NCI-H146 (cell line): ENCODE measurements at places on chromosomes 4 and X.

GRCh38 chr4:186946682-186947294 is 223.1 kb upstream of the FAT1 start:
- DNase-seq: no peak

DNA sequence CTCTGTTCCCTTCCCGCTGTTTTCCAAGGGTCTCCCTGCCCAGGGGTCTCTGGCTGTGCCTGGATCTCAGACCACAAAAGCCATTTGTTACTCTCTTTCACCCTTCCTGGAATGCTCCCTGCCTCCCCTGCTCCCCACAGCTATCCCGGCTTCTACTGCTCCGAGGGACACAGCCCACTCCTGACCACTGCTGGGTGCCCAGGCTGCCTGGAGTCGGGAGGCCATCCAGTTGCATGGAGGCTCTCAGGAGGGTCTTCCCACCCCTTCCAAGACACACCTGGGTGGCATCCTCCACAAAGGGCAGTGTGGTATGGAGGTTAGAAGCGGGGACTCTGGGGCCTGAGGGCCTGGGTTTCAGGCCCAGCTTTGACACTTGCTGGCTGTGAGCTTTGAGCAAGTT is 101.1 kb downstream of the PPP2R2C start:
- no peak for DNase-seq

DNA sequence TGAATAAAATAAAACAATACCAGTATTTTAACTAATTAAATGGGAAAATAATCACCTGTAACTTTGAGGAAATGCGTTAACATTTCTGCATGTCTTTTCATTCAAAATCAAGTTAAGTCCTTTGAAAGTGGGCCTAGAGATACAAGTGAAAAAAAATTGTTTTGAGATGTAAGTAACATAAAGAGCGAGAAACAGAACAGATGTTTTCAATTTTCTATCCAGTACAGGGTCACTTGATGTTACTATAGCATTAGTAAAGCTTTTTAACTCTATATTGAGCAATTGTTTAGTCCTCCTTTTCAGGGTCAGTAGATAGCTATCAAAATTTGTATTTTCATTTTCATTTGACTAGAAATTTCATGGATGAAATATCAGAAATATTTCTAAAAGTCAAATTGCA is 761.4 kb downstream of the CCSER1 start:
- no peak for DNase-seq

GRCh38 chrX:7077241-7078230 is 70.0 kb upstream of the STS start:
- DNase-seq: no peak

DNA sequence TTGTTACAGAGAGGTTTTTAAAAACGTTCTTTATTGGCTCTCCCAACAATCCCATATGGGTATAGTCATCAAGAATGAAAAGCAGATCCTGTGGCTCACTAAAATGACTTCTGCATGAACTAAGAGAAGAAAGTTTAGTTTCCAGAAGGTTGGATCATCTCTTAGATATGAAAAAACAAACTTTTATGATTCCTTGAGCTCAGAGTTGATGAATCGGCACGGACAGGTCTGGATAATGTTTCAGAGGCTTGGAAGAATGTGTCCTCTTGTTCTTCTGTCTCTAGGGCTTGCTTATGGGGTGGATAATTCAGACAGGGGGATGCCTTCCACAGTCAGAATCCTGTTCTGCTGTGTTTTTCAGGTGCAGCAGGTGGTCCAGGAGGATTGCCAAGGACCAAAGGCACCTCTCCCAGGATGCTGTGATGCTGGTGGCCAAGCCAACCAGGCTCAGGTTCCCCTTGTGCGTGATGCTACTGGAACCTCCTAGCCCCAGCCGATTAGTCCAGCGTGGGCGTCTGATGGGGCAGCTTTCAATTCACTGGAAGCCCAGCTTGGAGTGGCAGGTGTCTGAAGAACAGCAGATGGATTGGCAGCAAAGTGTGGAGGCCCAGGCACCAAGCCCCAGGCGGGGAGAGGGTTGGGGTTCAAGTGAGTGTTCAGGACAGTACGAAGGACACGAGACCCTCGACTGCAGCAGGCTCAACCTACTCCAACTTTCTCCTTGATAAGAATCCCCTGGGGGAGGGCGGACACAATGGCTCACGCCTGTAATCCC is 30.3 kb downstream of the CCKAR start:
- DNase-seq: no peak

- DNase-seq: no peak
Measured at GRCh38 chrX:98380106-98380505, 1496.4 kb downstream of the RPA4 start.

DNA sequence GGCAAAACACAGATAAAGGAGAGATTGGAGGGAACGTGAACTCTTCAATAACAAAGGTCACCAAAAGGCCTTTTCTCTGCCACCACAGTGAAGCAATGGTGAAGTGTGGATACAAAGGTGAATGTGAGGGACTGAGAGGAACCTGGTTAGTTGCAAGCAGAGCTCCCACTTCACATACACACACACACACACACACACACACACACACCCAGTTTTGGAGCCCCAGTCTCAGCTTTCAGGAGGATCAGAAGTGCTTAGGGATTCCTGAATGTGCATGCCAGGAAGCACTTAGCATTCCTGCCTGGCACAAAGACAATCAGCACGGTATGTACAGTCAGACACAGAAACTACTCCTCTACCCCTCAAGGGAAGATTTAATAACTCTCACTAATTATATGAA is 71.5 kb downstream of the ARHGEF9 start:
- no peak for DNase-seq

GRCh38 chr4:101670897-101671296 is 119.6 kb upstream of the BANK1 start:
- no peak for DNase-seq

- DNase-seq: no peak
Measured at GRCh38 chrX:11346121-11346682, 53.0 kb downstream of the AMELX start.

DNA sequence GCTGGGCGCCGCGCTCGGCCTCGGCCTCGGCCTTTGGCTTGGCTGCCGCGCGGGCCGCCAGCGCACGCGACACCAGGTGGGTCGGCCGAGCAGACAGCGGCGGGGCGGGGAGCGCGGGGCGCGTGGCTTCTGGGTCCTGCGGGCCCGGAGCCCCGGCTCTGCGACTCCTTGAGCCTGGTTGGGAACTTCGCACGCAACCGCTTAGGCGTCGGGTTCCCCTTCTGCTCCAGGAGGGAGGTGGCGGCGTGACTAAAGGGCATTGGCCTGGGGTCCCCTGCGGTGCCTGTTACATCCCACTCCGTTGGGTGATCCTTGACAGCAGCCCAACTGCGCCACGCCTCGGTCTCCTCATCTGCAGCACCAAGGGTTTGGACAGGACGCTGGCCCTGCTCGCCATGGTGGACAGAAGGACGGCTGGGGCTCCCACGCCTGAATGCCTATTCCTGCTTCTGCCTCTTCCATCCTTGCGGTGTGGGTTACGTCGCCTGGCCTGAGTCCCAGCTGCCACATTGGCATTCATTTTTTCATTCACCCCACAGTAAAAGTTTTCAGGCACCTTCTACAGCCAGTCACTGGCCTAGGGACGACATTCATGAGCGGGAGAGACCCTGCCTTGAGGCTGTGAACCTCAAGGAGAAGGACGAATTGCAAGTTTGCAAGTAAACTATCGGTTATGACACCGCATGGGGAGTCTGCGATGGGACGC is 631 bp downstream of the EVC start:
- peak; percentile 43 for DNase-seq

- DNase-seq: no peak
Measured at GRCh38 chr4:1154523-1155182, 17.7 kb downstream of the SPON2 start.

DNA sequence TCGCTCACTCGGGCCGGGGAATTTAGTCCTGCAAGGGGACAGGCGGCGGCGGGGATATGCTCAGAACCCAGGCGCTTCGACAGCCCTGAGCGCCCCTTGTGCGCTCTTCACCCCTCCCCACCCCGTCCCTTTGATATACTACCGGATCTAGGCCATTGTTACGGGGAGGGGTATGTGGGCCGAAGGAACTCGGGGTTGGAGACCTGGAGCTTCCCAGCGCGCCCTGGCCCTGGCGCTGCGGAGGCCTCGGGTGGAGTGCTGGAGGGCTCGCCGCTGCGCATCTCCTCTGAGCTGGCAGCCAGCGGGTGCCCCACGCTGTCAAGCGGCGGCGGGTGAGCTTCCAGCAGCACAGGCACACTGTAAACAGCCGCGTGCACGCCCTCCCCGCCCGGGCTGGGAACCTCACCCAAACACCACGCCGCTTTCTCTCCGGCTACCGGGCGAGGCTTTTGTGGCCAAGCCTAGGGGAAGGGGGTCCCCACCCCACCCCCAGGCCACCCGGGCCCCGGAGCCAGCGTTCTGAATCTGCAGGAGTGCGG is 54.5 kb upstream of the BCOR start:
- peak; percentile 60 for DNase-seq

DNA sequence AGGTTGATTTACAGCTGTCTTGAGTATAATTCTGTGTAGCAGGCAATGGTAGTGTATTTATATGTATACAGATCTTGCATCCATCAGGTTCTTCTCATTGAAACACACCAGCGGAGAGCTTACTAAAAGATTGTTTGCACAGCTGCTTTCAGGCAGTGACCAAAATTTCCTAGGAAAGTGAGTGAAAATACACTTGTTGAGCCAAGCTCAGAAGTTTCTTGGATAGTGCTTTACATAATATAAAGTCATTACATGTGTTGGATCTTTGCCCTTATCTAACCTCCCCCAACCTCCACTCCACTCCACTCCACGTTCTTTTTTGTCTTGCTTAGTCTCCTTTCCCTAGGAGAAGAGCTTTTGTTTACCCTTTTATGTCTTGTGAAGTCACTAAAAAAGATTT is 34.1 kb downstream of the CNKSR2 start:
- DNase-seq: peak; percentile 58

DNA sequence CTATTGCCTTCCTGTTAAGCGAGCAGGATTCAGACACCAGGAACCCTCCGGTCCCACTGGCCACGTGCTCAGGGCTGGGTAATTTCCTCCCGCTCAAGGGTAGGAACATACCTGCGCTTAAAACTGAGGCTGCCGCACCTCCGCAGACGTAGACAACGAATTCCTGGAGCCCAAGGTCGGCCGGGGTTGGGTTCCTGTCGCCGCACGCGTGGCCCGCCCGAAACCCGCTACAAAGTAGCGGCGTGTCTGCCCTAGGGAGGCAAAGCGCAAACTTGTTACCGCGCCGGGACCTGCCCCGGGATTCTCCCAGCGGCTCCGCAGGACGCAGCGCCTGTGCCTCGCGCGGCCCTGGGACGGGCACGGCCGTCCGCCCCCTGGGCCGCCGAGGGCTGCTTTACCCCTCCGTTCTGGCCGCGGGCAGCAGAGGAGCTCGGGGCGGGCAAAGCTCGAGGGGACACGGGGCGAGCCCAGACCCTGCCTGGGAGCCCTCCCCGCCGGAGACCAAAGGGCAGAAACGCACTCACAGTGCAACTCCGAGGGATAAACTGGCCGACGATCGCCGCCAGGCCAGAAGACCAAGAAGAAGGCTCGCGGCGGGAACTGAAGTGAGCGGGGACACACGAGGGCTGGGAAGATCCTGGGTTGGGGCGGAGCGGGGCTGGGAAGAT is at the start of gene ERVMER34-1:
Gene ERVMER34-1 (minus strand): TSS at position 607 of the 668 bp plus-strand sequence. CDS start 5,905 bp downstream, outside the sequence.
- no peak for DNase-seq

GRCh38 chr4:75724867-75725724 is 719 bp downstream of the USO1 start:
- peak; percentile 86 for DNase-seq

DNA sequence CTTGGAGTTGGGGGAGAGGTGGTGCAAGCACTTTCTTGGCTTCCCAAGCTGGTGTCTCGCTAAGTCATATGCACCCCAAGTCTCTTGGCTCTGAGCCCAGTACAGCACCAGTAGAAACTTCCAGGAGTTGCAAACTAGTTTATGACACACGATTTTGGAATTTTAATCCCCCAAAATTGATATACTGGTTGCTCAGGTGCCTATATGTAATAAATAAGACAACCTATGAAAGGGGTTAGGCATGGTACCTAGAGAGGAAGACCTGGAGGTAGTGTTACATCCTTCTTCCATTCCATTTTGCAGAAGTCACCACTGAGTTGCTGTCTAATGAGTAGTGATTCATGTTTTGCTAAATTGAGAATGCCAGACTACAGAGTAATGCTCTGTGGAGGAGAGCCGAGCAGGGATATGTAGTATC is 4.3 kb upstream of the SLC4A4 start:
- no peak for DNase-seq

DNA sequence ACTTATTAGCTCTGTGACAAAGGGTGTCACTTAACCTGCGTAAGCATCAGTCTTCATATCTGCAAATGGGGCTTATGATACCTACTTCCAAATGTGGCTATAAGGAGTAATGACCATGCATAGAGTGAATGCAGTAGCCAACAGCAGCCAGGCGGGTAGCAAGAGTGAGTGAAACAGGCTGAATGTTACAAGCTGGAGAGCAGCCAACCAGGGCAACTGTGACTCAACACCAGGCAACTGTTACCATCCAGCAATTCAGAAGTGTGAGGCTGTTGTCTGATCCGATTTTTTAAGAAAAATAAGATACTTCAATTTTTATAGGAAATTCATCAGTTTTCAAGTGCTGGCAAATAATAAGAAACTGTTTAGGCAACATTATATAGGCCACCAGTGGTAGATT is 270.2 kb upstream of the TAPT1 start:
- DNase-seq: no peak
